ENCODE measurements at places on chromosomes 7 and 10.

- no peak for DNase-seq
These were observed 325.9 kb downstream of the TNS3 start for GRCh38 chr7:47256016-47256415.

GRCh38 chr10:80670774-80671173, 133.1 kb downstream of the SH2D4B start:
- no peak for DNase-seq

DNA sequence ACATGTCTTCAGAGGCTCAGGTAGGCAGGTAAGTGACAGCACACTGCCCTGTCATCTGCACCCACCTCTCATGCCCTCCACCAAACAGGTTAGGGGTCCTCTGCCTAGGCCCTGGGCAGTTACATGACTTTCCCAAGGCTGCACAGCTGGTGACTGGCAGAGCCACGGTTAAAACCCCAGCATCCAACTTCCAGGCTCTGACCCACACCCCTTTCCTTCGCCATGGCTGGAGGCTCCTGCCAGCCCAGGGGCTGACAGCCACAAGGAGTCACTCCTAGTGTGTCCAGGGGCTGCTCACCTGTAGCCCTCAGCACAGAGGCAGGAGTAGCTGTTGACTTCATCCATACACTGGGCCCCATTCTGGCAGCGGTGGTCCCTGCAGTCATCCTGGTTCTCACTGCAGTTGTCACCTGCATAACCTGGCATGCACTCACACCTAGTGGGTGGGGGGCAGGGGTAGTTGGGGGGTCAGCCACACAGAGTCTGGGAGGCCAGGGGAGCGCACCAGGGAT, 175.0 kb downstream of the SLIT1 start:
- no peak for DNase-seq

- no peak for DNase-seq
These were observed 326.3 kb downstream of the CCSER2 start for GRCh38 chr10:84654671-84655070.

DNA sequence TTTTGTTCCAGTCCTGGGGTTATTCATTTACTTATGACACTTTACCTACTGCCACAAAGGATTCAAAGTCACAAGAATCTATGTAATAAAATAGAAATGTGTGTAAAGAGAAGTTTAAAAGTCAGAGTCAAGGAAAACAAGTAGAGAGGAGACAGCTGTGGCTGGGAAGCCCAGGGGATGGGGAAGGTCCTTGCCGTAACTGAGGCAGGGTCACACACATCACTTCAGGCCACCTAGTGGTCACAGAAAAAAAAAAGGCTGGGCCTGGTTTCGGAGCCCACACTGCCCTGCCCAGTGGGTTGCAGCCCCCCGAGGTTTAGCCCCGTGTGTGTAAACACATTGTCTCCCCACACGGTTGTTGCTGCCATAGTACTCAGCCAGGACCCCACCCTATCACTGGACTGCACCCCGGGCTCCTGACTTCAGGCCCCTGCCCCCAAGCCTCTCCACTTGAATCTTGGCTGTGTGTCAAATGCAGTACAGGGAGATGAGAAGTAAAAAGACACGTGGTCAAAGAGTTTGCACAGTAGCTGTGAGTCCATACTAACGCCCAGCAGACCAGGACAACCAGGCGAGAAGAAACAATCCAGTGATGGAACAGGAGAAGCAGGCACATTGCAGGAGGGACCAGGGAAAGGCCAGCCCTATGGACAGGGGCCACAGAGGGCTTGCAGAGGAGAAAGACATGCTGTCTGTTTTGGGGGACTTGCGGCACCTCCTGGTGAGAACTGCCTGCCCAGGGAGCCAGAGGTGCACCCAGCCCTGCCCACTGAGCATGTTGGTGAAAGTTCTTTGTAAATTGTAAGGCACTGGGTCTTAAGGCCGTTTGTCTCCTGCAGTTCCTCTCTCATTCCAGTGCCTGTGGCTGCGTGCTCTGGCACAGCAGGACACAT, 91.4 kb upstream of the MACROH2A2 start:
- no peak for DNase-seq

DNA sequence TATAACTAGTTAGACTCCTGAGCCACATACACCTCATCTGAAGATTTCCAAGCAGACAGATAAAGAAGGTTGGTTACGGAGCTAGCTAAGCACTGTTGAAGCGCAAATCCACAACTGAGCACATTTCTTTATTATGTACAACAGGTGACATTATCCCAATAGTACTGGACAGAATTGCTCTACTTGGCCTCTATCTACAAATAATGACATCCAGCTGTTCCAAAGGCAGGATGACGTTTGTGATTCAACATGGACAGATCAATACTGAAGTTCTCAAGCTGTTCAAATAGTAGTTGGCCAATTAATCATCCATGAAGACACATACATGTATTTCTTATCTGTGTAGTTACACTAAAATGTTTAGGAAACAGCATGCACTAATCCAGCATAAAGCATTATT, 101.0 kb downstream of the UBE2H start:
- no peak for DNase-seq

GRCh38 chr7:90816511-90817142, 220.5 kb downstream of the CDK14 start:
- no peak for DNase-seq

DNA sequence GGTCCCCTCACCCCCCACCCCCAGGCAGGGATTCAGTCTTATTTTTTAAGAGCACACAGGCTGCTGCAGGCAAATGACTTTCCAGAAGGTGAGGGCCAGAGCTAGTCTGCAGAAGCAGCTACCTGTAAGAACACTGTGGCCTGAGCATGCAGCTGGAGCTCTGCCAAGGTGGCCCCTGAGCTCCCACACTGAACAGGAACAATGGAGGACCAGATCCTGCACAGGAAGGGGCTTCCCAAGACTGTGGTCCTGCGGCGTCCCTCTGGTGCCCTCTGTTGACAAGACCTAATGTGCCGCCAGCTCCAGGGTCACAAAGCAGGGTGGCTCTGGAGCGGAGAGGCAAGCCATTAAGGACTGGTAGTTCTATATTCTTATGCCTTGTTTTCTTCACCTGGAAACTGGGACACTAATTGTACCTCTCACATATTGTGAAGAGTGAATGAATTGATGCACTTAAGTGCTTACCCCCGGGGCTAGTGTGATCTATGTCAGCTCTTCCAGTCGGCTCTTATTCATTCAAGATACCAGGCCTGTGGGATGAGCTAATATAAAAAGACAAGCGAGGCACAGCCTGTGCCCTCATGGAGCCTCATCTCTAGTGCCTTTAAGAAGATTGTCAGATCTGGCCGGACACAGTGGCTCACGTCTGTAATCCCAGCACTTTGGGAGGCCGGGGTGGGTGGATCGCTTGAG, 8.0 kb upstream of the BEND7 start:
- no peak for DNase-seq

GRCh38 chr10:6014241-6014761, 37.0 kb upstream of the IL15RA start:
- DNase-seq = peak; percentile 51

GRCh38 chr10:80188713-80189112, 16.6 kb downstream of the ANXA11 start:
- DNase-seq = no peak

GRCh38 chr10:78731675-78732074, 337.1 kb upstream of the ZMIZ1 start:
- no peak for DNase-seq

GRCh38 chr7:8597565-8597964, 164.2 kb downstream of the NXPH1 start:
- no peak for DNase-seq

DNA sequence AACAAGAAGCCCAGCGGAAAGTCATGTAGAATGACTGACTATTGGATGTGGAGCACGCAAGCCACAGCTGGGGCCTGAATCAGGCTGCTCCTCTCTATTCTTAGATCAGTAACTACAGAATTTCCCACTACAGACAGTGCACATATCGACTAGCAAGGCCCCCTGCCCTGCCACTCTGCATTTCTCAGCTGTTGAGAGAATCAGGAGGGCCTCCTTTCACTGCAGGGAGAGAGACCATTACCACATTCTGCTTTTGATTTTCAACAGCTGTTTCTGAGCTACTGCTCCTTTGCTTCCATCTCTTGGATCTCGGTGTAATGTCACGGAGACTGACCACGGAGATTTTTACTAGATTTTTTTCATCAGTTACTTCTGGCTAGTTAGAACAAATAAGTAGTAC, 73.8 kb downstream of the PON1 start:
- DNase-seq = no peak

- DNase-seq = peak; percentile 47
These were observed 56.5 kb upstream of the PCGF5 start for GRCh38 chr10:91163869-91164474.

- DNase-seq = no peak
These were observed 17.0 kb downstream of the KCP start for GRCh38 chr7:128893251-128894100.

DNA sequence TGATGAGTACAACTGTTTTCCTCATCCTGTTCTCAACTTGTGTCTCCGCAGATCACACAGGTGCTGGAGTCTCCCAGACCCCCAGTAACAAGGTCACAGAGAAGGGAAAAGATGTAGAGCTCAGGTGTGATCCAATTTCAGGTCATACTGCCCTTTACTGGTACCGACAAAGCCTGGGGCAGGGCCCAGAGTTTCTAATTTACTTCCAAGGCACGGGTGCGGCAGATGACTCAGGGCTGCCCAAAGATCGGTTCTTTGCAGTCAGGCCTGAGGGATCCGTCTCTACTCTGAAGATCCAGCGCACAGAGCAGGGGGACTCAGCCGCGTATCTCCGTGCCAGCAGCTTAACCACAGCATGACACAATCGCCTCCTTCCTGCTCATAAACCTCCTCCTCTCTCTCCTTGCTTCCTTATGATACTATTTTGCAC, 126.7 kb upstream of the PRSS58 start:
- no peak for DNase-seq

GRCh38 chr7:150897502-150898474, 45.5 kb downstream of the AOC1 start:
- DNase-seq = no peak

GRCh38 chr7:81308643-81309322, 389.9 kb upstream of the SEMA3C start:
- no peak for DNase-seq

GRCh38 chr7:141713890-141714289, 5.7 kb downstream of the WEE2 start:
- no peak for DNase-seq

- DNase-seq = no peak
These were observed 26.8 kb upstream of the GRID1 start for GRCh38 chr10:86393362-86393761.

DNA sequence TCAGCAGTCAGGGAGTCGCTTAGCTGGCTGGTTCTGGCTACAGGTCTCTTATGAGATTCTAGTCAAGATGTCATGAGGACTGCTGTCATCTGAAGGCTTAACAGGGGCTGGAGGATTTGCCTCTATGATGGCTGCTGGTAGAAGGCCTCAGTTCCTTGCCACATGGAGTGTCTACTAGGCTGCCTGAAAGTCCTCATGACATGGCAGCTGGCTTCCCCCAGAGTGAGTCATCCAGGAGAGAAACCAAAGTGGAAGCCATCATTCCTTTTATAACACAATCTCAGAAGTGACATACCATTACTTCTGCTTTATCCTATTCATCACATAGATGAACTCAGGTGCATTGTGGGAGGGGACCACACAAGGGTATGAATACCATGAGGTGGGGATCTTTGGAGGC, 75.1 kb downstream of the EXOC6 start:
- no peak for DNase-seq

GRCh38 chr10:81109200-81109752, 571.6 kb downstream of the SH2D4B start:
- no peak for DNase-seq

DNA sequence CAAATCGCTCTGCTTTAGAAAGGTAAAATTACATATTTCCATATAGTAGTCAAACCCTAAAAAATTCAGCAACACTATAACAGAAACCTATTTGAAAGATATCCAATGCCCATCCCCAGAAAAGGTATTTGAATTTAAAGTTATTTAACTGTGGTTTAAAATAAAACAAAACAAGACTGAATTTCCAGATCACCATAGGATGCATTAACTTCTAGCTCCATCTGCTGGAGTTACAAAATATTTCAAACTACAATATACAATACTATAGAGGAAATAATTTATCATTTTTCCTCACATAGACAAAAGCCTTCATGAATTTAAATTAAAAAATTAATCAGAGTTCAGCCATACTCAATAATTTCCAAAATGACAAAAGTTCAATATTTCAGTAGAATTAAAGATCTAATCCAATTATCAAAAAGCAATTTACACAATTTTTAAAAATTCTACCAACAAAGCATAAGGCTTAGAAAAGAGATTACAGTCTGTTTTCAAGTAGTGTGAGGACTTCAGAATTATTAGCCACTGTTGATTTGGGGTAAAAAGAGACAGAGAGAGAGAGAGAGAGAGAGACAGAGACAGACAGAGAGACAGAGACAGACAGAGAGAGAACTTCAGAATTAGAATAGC, 75.9 kb downstream of the LMBR1 start:
- no peak for DNase-seq

DNA sequence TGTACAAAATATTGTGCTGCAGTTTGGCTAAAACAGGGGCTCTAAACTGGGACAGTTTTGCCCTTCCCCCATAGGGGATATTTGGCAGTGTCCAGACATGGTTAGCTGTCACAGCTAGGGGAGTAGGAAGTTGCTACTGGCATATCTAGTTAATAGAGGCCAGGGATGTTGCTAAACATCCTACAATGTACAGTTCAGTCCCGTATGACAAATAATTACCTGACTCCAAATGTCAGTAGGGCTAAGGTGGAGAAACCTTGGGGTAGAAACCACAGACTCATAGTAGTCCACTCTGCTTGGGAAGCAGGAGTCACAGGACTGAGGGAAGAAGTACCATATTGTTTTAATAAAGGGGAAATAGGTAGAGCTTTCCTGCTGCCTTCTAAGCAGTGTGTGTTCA, 39.8 kb downstream of the WBP1L start:
- DNase-seq = no peak

- no peak for DNase-seq
These were observed 493.3 kb upstream of the PODXL start for GRCh38 chr7:132049462-132050304.

DNA sequence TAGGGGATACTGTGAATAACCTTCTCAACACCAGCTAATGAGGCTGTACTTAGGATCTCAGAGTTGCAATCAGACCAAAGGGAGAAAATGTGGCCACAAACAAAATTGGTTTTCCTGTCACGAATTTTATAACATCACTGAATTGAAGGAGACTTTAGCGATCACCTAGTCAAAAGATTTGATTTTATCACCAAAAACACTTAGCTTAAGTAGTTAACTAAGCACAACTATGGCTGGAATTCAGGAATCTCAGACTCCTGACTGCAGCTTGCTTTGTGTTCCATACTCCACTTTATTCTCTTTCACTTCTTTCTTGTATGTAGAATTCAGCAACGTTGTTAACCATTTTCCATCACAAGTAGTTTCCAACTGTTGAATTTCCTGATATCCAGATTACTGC, 152.0 kb downstream of the SLC16A9 start:
- no peak for DNase-seq

All from effector memory CD4-positive, alpha-beta T cell (primary cell).